HTR-8/SVneo (cell line): ENCODE measurements at places on chromosomes 3 and 15.

DNA sequence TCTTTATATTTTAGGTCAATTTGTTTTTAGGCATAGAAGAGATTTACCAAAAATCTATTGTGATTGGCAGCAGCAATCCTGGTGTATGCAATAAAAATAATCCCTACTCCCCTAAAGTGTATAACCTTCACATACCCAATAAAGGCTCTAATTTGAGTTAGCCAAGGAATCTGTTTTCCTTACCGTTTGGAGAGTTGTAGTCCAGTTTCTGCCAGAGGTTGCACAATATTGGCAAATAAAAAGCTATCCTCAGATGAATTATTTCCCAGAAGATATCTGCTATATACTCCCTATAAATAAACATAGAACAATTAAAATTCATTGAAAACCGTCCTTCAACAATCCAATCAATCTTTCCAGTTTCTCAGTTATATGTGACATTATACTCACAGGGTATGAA is 31.1 kb downstream of the ACKR4 start:
- no peak for DNase-seq

- no peak for DNase-seq
Observed at GRCh38 chr3:123819949-123820348, 64.2 kb downstream of the MYLK start.

DNA sequence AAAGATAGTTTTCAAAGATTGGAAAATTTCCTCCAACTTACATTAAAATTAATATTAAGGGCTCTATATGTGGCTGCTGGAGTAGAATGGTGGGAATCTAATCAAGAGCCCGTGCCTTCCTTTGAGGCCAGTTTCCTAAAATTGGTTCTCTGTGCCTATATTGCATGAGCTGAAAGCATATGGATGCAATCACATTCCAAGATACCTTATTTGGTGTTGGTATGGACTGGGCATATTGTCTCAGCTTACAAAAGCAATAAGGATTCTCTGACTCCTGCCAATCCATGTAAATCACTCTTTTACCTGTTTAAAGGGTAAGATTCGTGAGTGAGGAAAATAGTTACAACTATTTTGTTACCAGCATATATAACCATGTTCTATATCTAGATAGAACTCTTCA is 111.6 kb downstream of the GREM1 start:
- no peak for DNase-seq

- DNase-seq, result no peak
Observed at GRCh38 chr15:66734961-66735908, 33.2 kb downstream of the SMAD6 start.

DNA sequence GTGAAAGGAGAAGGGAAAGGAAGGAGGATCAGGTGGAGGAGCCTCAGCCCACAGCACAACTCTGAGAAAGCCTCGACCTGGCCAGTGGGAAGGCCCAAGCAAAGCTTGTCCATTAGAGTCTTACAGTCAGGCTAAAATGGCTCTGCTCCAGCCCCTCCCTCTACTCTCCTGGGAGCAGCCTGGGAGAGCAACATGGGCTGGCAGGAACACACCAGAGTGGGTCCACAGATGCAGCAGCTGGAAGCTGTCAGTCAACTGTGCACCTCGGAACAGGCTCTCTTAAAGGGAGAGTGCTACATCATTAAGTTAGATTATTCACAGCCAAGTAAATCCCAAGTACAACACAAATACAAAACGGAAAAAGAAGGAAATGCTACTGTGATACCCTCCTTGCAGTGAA is 98.0 kb upstream of the LIMD1 start:
- DNase-seq, result no peak
